ENCODE measurements at places on chromosomes 2 and 18.
A peak's percentile ranks its signal among the peaks of the same experiment; 100 is the strongest.

DNA sequence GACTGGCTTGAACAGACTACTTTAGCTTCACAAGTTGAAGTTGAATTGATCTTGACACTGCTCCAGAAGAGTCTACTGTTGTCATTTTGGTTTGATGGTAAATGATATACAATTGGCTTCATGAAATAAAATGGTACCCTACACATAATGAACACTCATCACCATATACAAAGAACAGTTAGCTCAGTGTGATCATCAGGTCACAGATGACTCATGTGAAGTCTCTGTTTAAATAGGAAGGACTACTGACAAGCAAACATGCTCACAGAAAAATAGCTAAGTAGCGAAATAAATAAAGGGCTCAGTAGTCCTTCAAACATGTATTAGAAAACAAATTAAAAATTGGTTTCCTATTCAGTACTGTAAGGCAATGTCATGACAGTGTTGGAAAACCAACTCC is 96.2 kb downstream of the MEIS1 start:
- DNase-seq = no peak

DNA sequence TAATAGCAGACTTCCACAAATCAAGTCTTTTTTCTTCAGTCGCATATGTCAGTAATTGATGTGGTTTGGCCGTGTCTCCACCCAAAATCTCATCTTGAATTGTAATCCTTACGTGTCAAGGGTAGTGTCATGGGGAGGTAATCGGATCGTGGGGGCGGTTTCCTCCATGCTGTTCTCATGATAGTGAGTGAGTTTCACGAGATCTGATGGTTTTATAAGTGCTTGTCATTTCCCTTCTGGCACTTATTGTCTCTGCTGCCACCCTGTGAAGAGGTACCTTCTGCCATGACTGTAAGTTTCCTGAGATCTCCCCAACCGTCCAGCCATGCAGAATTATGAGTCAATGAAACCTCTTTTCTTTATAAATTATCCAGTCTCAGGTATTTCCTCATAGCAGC is 478.8 kb downstream of the PTPRM start:
- no peak for DNase-seq

DNA sequence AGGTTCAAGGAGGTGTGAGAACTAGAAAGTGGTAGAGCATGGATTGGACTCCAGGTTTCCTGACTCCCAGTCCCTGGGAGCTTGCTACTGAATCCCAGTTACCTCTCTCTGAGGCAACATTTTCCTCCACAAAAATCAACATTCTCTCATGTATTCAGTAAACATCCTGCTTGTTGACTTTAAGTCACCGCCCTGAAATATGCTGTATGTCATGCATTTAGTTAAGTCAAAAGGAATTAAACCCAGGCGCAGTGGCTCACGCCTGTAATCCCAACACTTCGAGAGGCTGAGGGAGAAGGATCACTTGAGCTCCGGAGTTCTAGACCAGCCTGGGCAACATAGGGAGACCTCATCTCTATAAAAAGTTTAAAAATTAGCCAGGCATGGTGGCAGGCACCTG is 3.8 kb downstream of the MATN3 start:
- no peak for DNase-seq

GRCh38 chr2:3536682-3537632 is 17.6 kb upstream of the ADI1 start:
- DNase-seq = peak; percentile 74

- no peak for DNase-seq
Measured at GRCh38 chr2:7523481-7524120, 606.4 kb downstream of the RNF144A start.

Data from choroid plexus epithelial cell (primary cell).